ENCODE measurements at places on chromosomes 12 and 14. TPM values are rescaled to one million over a fixed set of nuclear protein-coding genes. Genes with fewer than 3 reads are reported as not detected.
A peak's percentile ranks its signal among the peaks of the same experiment; 100 is the strongest.

The NRXN3 gene
- not detected for total RNA-seq

- no peak for DNase-seq
These were observed 121.3 kb downstream of the PDE3A start for GRCh38 chr12:20489645-20490044.

DNA sequence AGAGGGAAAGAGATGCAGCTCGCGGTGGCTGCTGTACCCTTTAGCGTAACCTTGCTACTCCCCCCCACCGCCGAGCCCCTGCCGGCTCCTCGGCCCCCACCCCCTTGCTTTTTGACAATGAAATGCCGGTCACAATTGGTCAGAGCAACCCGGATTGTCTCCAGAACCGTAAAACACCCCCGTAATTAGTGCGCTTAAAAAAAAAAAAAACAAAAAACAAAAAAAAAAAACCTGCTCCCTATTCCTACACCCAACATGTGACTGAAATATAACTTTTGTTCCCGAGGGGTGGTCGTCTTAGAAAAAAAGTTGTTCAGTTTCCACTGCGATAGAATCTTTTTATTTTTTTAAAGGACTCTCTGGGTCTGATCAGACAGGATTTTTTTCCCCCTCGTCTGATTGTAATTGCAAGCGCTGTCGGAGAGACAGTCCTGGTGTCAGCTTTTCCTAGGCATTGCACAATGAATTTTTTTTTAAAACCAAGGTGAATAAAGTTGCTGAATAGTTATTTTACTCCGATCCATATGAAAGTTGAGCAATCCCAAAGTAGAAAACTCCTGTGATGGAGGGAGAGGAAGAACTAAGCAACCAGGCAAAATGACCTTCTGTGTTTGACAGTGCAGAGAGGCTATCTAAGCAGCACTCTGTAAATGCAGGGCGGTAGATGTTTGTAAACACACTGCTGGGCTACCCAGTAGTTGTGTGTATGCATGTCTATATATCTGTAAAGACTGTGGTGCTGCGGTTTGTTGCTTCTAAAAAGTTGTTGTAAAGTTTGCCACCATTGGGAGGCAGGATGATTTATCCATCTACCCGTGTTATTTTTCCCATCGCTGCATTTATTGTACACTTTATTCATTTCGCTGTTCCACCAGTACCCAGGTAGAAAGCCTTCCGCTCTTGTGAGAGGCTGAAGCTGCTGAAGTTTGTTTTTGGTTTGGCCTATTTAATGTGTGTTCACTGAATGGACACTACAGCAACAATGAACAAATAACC, 1.1 kb downstream of the ETV6 start:
- peak; percentile 55 for DNase-seq

GRCh38 chr12:60415351-60415750, 819.5 kb downstream of the SLC16A7 start:
- DNase-seq = no peak

- no peak for DNase-seq
These were observed 2.3 kb downstream of the ISCU start for GRCh38 chr12:108564724-108565123.

The KRT2 gene
- total RNA-seq = not detected

DNA sequence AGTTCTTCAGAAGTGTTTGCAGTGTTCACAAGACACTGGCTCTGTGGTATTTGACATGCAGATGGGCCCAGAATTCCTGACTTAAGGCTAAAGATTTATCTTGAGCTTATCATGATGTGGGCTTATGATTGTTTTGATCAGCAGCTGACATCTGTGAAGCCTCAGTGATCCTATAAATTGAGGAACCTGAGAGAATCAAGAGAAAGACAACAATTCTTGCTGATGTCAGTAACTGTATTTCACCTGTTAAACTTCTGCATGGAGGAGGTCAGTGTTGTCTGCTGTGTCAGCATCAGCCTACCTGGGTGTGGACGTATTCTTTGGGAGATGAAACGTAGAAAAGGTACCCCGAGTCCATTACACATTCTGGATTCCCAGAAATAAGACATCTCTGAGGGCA, 33.3 kb downstream of the TRAF3 start:
- peak; percentile 49 for DNase-seq

DNA sequence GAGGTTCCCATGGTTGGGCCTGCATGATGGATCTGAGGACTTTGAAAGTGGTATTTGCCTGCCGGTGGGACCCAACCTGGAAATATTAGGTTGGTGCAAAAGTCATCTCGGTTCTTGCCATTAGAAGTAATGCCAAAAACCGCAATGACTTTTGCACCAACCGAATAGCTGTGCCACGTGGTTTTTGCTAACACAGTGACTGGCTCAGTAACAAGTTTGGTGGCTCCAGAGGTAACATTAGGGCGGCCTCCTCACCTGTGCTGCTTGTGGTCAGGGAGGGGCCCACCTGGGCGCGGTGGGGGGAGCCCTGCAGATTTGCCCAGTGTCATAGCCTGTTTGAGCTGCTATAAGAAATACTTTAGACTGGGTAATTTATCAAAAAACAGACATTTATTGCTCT, 1.8 kb downstream of the BDKRB2 start:
- DNase-seq = no peak

DNA sequence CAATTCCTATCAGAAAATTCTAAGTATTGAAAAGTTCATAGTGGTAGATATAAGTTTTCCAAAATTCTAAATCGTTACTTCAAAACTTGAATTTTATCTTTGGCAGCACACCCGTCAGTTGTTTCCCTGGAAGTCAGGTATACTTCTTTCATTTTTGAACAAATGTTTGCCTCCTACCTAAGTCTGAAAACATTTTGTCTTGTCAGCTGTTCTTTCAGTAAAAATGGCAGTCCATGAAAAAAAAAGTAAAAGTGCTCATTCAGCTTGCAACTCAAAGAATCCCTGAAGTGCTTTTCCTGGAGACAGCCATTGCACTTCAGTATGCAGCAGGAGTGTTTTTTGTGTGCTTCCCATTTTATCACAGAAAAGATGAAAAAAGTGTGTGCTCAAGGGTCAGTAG, 130.1 kb upstream of the NEDD1 start:
- no peak for DNase-seq

DNA sequence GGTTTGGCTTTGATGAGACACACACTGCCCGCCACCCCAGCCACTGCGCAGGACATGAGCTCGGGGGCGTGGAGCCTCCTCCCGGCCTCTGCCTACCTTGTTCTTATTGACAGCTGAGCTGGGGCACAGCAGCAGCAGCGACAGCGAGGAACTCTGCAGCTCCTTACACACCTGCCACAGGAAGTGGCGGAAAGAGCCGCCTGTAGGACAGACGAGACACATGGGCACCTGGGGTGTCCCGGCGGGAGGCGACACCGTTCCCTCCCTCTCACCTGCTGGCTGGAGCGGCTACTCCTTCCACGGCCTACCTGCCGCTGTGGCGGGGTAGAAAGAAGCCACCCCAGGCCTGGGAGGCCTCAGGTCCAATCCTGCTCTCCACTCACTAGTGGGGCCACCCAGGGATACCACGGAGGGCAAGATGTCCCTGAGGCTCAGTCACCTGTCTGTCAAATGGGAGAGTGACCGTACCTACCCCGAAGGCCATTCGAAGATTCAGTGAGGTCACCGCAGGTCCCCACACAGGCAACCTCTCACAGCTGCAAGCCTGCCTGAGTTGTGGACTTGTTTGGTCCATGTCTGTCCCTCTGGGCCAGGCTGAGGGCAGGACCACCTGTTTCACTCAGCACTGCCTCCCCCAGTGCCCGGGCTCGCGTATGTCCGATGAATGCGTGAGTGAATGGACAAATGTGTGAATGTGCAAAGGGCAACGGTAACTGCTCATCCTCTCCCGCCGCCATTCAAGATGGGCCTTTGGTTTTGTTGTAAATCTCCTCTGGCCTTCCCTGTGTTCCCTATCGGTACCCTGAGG, 42.6 kb downstream of the TRAFD1 start:
- DNase-seq = no peak

DNA sequence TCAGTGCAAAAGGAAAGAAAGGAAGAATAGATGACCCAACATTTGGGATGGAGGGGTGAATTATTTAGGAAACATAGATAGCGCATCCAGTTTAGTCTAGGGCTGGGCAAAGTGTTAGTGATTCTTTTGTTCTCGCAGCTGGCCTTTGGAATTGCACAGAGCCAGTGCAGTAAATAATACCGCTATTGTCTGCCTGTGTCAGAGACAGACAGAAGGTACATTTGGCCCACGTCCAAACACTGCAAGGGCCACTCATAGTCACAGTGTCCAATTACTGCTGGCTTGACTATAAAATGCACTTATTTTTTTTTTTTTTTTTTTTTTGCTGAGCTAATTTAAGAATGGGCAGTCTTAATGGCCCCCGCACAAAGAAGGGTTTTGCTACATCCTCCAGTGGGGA, 638.6 kb downstream of the BCL11B start:
- no peak for DNase-seq

DNA sequence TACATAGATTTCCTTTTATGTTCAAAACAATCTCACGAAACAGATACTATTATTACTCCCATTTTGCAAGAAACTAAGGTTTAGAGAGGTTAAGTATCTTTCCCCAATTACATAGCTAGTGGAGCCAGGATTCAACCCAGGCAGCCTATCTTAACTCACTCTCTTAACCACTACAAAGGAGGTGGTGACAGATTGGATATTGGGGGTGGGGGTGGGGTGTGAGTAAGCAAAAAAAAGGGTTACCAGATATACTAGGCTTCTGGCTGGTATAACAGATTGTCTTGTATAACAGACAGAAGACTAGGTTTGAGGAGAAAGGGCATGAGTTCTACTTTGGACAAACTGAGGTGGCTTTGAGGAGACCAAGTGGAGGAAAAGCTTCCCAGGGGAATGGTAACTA, 2.1 kb downstream of the GMFB start:
- DNase-seq = peak; percentile 14

- no peak for DNase-seq
These were observed 4.3 kb upstream of the HSD17B6 start for GRCh38 chr12:56758728-56759262.

DNA sequence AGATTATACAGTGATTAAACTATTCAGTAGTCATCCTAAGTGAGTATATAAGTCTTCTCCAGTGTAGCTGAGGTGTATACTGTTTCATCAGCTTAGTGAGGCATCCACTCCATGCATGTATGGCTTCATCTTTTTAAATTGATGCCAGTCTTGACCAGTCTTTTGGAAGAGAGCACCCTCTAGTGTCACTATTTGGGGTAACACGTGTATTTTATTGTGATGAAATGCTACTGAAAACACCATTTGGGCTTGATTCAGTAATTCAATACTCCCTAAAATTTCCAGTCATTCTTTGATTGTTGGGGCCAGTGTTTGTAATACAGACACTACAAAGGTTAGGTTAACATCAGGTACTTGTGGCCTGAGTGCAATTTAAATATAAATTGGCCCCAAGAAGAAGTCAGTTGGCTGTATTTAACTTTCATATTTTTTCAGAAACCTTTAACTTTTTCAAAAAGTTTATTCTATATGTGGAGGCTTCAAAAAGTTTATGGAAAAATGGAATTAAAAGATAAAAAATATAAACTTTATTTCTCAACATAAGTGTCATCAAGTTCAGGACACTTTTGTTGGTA, 35.3 kb downstream of the MIPOL1 start:
- DNase-seq = no peak

GRCh38 chr12:10130042-10130441, at the start of gene CLEC7A:
CLEC7A (minus strand) TSS chr12:10130199; CDS start chr12:10130082, 117 bp downstream.
- DNase-seq = peak; percentile 66

The GAS2L3 gene
- 0.10 TPM for total RNA-seq

- DNase-seq = no peak
These were observed 26.7 kb upstream of the CRIP2 start for GRCh38 chr14:105447651-105448640.

The MLEC gene
- 39.8 TPM for total RNA-seq

The NDUFB1 gene
- total RNA-seq = 63.7 TPM

- DNase-seq = no peak
These were observed 118.8 kb downstream of the SLC6A15 start for GRCh38 chr12:84793558-84794367.

The KRT77 gene
- not detected for total RNA-seq

DNA sequence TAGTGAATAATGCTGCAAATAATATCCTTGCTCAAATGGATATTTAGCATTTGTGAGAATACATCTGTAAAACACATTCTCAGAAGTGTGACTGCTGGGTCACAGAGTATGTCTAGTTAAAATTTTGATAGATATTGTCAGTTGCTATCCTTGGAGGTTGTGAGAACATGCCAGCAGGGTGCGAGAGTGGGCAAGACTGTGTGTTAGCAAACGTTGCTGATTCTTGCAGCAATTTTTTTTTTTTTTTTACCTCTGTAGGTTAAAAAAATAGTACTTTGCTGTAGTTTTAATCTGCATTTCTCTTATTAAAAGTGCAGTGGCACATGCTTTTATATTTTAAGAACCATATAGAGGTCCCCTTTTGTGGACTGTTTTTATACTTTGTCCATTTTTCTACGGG, 4.5 kb upstream of the NYNRIN start:
- DNase-seq = no peak

- DNase-seq = no peak
These were observed 113.4 kb downstream of the CRADD start for GRCh38 chr12:93790472-93791152.

DNA sequence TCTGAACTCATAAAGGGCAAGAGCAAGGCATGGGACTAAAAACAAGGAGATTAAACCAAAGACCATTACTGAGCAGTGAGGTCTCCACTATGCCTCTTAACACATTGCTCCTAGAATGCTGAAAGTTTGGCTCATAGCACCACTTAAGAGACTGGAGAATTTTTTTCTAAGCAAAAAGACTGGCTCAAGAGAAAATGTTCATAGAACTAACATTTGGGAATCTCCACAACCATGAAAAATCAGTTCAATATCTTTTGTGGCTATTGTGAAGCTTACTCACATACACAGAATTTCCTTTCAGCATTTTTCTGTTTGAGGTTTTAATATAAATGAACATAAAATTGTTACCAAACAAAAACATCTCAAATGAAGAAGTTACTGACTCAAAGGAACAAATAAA, 255.8 kb downstream of the CCDC91 start:
- DNase-seq = no peak

DNA sequence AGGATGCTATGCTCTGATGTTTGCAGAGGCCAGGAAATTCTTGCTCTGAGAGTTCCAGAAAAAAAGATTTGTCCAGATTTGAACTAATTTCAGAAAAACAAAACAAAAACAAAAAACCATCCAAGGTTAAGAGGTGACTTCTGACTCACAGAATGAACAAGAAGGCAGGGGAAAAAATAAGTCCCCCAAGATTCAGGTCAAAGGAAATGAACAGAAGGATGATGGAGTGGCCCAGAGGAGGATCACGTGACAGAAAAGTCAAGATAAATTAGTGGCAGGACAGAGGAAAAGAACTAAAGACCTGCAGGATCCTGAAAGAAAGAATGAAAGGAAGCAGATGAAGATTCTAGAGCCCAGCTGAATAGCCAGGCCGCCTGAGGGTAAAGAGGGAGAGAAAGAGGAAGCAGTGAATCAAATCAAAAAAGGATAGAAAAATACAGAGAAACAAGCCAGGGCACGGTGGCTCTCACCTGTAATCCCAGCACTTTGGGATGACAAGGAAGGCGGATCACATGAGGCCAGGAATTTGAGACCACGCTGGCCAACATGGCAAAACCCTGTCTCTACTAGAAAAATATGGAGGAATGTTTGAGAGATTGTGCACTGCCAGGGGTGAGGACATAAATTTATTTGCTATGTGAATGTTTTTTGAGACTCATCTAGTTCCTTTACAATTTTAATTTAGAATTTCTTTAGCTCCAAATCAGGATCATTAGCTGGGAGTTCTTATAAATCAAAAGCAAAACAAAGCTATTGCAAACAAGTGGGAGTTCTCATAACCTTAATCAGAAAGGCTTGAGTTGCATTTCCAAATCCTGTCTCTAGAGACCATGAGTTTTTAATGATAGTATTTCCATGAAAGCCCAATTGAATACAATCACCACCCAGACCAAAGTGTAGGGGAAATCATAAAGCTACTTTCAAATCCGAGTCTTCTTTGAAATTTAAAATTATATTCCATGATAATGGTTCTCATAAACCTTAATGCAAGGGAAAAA, 217.1 kb upstream of the PLEKHG7 start:
- peak; percentile 52 for DNase-seq

The ANG gene
- total RNA-seq = 2.3 TPM

The HOMEZ gene
- 15.5 TPM for total RNA-seq
